ENCODE measurements at places on chromosomes 13 and 19.
A peak's percentile ranks its signal among the peaks of the same experiment; 100 is the strongest.

- no peaks in the 10 kb centered on the region for H3K27me3 ChIP-seq
- H3K4me1 ChIP-seq: no peaks in the 10 kb centered on the region
- H3K36me3 ChIP-seq: peaks cover 5% of the 10 kb centered on the region
- DNase-seq: no peak
- no peak overlapping the region for H3K27ac ChIP-seq
Observed at GRCh38 chr13:31282741-31283455, 83.1 kb downstream of the B3GLCT start.

DNA sequence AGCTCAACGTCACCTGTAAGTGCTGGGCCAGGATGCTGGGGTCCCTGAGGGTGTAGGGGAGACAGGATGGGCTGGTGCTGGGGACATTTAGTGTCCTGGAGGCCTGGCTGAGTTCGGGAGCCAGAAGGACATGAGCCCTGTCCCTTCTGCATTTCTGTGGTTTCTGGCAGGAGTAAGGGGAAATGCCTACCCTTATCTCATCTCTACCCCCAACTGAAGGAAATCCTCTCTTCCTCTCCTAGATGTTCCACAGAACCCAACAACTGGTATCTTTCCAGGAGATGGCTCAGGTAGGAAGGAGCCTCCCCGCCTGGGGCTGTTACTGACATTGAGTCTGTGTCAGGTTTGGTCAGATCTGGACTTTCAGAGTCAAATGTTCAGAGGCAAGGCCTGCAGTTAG lies 1.2 kb downstream of the CD33 start:
- H3K4me3 ChIP-seq: no peak overlapping the region
- no peaks in the 10 kb centered on the region for H3K27me3 ChIP-seq
- DNase-seq: no peak
- H3K4me1 ChIP-seq: peaks cover 3% of the 10 kb centered on the region

DNA sequence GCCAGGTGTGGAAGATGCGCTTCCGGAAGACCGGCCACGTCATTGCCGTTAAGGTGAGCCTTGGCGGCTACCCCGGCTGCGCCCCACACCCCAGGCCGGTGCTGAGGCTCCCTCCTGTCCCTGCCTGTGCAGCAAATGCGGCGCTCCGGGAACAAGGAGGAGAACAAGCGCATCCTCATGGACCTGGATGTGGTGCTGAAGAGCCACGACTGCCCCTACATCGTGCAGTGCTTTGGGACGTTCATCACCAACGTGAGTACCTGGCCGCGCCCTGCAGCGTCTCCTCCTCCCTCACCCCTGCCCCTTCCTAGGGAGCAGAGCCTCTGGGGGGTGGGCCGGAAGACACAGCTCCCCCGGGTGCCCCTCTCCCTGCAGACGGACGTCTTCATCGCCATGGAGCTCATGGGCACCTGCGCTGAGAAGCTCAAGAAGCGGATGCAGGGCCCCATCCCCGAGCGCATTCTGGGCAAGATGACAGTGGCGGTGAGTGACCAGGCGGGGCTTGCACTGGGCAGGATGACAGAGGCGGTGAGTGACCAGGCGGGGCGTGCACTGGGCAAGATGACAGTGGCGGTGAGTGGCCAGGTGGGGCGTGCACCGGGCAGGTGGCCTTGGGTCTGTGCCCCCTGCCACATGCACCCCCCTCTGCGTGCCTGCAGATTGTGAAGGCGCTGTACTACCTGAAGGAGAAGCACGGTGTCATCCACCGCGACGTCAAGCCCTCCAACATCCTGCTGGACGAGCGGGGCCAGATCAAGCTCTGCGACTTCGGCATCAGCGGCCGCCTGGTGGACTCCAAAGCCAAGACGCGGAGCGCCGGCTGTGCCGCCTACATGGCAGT lies 4.1 kb upstream of the TGFBR3L start:
- no peak overlapping the region for H3K4me3 ChIP-seq
- H3K4me1 ChIP-seq: peaks cover 3% of the 10 kb centered on the region
- H3K36me3 ChIP-seq: peaks cover 68% of the 10 kb centered on the region
- no peak overlapping the region for H3K27ac ChIP-seq

GRCh38 chr13:113879017-113879416 lies 15.1 kb upstream of the GAS6 start:
- H3K27ac ChIP-seq: no peak overlapping the region
- H3K36me3 ChIP-seq: no peaks in the 10 kb centered on the region
- peaks cover 16% of the 10 kb centered on the region for H3K4me1 ChIP-seq
- H3K27me3 ChIP-seq: peaks cover 9% of the 10 kb centered on the region
- no peak for DNase-seq

DNA sequence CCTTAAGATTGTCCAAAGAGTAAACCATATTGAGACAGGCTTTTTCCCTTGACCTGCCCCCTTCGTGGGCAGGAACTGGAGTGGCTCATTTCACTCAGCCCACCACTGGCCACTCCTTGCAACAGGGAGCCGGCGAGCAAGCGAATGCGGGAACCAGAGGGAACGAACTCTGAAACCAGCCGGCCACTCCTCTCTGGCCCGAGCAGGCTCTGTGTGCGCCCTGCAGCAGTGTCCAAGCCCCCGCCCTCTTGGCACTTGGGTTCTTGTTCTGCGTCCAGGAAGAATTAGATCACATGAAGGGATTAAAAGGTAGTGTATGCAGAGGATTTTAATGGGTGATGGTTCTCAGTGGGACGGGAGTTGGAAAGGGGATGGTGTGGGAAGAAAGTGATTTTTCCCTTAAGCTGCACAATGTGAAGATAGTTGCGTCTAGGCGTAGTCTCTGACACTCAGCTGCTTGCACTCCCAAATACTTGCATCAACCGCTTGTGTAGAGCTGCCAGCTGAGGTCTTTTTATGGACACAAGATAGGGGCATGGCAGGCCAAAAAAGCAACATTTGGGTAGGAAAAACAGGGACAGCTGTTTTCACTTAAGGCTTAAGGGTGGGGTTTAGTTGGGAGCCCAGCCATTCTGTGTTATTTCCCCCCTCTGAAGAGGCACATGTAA lies 1209.7 kb upstream of the PCDH20 start:
- no peak overlapping the region for H3K27ac ChIP-seq
- DNase-seq: no peak
- H3K4me3 ChIP-seq: no peak overlapping the region
- no peaks in the 10 kb centered on the region for H3K4me1 ChIP-seq
- no peaks in the 10 kb centered on the region for H3K27me3 ChIP-seq
- no peaks in the 10 kb centered on the region for H3K36me3 ChIP-seq

DNA sequence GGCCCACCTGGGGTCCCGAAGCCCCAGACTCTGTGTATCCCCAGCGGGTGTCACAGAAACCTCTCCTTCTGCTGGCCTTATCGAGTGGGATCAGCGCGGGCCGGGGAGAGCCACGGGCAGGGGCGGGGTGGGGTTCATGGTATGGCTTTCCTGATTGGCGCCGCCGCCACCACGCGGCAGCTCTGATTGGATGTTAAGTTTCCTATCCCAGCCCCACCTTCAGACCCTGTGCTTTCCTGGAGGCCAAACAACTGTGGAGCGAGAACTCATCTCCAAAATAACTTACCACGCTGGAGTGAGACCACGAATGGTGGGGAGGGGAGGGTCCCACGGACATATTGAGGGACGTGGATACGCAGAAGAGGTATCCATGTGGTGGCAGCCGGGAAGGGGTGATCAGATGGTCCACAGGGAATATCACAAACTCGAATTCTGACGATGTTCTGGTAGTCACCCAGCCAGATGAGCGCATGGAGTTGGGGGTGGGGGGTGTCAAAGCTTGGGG lies 1.0 kb upstream of the ICAM5 start:
- no peak for DNase-seq
- no peak overlapping the region for H3K27ac ChIP-seq
- peak overlapping the region; percentile 33 for H3K4me3 ChIP-seq
- H3K36me3 ChIP-seq: peaks cover 18% of the 10 kb centered on the region
- H3K4me1 ChIP-seq: peaks cover 83% of the 10 kb centered on the region

GRCh38 chr19:9671655-9672054 lies 3.2 kb downstream of the ZNF562 start:
- peaks cover 7% of the 10 kb centered on the region for H3K4me1 ChIP-seq
- no peak for DNase-seq
- no peak overlapping the region for H3K27ac ChIP-seq
- H3K4me3 ChIP-seq: no peak overlapping the region
- peaks cover 5% of the 10 kb centered on the region for H3K36me3 ChIP-seq

DNA sequence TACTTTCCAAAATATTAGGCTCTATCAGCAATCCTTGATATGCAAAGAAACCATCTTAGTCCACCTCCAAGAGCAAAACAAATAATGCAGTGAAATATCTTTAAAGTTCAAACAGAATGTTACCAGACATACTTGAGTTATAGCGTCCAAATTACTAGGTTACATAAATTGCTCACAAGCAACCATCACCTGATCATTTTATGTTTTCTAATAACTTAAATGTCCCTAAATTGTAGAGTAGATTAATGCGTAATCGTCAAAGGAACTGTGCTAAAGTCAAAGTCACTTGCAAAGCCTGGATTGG lies 350.6 kb upstream of the ARGLU1 start:
- no peaks in the 10 kb centered on the region for H3K4me1 ChIP-seq
- H3K36me3 ChIP-seq: no peaks in the 10 kb centered on the region
- H3K27ac ChIP-seq: no peak overlapping the region
- H3K27me3 ChIP-seq: peaks cover 3% of the 10 kb centered on the region
- no peak for DNase-seq
- no peak overlapping the region for H3K4me3 ChIP-seq

Measured in thymus (tissue), 14 donors.